ENCODE measurements at places on chromosomes 2 and 18.

DNA sequence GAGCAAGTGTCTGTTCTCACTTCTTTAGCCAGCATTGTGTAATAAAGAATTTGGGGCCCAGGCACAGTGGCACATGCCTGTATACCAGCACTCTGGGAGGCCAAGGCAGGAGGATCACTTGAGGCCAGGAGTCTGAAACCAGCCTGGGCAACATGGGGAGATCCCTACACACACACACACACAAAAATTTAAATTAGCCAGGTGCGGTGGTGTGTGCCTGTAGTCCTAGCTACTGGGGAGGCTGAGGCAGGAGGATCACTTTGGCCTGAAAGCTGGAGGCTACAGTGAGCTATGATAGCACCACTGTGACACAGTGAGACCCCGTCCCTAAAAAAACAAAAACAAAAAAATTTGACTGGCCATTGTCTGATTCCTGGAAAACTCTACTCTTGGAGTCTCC lies 8.3 kb downstream of the REV1 start:
- DNase-seq, result no peak

DNA sequence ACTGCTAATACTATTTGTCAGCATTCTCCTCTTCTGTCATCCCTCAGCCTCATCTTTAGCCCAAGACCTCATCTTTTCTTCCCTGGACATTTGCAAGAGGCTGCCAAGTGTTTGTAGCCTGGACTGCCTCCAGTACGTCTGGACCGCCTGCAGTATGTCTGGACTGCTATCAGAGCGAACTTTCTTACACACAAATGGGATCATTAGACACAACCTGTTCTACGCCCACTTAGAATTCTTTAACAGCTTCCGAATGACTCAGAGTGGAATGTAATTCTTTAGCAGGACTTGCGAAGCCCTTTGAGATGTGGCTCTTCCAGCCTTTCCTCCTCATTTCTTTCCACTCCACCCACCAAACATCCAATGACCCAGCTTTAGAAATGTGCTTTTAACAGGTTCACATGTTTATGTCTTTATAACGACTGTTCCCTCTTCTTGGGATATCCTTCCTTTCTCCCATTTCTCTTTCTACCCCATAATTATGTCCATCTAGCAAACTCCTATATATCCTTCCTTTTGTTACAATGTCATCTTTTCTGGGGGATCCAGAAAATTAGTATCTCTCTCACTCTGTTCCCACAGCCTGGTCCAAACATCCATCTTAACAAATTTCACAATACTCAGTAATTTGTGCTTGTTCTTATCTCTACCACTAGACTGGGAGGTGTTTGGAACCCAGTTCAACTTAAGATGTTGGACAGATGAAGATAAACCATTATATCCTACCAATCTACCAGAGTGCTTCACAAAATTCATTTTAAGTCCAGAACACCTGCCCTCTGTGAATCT lies 171.3 kb upstream of the PGAP1 start:
- no peak for DNase-seq

GRCh38 chr2:59047373-59047995 lies 806.4 kb upstream of the FANCL start:
- DNase-seq, result no peak

- no peak for DNase-seq
These were observed 10.0 kb upstream of the ZNF396 start for GRCh38 chr18:35387152-35387571.

DNA sequence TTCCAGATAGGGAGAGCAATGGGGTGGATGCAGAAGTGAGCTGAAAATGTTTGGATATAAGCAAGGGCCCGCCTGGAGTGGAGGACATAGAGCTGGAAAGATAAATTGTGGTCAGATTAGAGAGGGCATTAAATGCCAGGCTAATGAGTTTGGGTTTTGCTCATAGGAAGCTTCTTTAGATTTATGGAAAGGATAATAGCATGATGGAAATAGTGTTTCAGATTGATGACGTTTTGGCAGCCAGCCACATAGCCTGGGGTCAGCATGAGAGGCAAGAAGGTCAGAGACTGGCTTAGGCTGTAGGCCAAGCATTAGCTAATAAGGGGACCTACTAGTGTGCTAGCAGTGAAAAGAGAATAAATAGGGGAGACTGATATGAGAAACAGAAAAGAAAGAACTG lies 321.6 kb downstream of the STK39 start:
- no peak for DNase-seq

- no peak for DNase-seq
These were observed 103.5 kb downstream of the SPTBN1 start for GRCh38 chr2:54559593-54560145.

DNA sequence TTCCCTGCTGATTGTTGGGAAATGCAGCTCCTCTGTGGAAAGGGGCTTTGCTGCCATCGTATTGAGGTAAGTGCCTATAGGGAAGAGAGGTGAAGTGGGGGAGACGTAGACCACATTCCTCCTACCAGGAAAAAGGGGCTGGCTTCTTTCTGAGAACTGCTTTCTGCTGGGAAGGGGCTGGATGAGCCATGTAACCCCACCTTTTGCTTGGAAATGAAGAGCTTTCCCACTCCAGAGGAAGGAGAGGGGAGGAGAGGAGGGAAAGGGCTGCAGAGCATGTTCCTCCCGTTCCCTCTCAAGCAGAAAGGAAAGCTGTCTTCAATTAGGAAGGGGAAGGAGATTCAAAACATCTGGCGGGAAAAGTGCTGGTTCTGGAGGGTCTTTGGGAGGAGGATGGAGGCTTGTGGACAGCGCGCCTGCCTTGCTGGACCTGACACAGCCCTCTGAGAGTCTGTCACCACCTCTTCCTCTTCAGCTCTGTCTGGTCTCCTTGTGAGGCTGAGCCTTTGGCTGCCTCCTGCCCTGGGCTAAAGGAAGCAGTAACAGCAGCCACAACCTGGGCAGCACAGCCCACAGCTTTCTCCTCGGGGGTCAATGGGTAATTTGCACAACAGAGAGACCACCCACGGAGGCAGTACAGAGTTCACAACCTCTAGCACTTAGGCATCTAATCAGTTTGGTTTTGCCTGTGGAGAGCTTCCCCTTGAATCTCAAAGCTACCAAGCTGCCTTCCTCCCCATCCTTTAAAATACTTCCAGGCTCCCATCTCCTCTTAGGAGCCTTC lies 410.0 kb upstream of the TNP1 start:
- no peak for DNase-seq

DNA sequence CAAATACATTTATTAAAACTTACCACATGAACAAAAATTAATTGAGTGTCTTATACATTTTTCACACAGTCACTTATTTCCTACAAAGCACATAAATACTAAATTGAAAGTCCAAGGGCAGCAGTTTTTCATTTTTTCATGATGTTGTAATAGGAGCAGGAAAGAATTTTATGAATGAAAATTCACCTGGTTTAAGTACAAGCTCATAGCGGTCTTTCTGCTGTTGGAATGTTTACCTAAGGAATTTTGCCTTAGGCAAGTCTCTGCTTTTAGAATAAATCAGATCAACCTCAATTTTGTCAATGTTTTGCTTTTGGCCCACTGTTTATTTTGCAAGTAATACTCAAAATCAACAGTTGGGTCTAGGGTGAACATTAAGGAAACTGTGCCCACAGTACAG lies 40.0 kb downstream of the ETAA1 start:
- no peak for DNase-seq

- no peak for DNase-seq
These were observed at the start of gene C18orf63 for GRCh38 chr18:74315464-74316256. C18orf63 (plus strand) TSS chr18:74315839; CDS start chr18:74317866, 2,027 bp downstream.

DNA sequence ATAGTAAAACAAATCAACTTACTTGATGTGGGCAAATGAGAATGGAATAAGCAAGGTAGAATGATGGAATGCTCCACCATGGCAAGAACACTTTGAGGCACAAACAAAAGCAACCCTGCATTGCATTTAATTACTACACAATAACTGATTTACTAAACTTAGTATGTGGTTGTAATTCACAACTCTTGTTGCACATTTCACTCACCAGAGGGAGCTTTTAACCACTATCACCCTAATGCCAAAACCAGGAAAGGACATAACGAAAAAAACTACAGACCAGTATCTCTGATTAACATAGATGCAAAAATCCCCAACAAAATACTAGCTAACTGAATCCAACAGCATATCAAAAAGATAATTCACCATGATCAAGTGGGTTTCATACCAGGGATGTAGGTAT lies 659.8 kb downstream of the CPS1 start:
- DNase-seq, result no peak

DNA sequence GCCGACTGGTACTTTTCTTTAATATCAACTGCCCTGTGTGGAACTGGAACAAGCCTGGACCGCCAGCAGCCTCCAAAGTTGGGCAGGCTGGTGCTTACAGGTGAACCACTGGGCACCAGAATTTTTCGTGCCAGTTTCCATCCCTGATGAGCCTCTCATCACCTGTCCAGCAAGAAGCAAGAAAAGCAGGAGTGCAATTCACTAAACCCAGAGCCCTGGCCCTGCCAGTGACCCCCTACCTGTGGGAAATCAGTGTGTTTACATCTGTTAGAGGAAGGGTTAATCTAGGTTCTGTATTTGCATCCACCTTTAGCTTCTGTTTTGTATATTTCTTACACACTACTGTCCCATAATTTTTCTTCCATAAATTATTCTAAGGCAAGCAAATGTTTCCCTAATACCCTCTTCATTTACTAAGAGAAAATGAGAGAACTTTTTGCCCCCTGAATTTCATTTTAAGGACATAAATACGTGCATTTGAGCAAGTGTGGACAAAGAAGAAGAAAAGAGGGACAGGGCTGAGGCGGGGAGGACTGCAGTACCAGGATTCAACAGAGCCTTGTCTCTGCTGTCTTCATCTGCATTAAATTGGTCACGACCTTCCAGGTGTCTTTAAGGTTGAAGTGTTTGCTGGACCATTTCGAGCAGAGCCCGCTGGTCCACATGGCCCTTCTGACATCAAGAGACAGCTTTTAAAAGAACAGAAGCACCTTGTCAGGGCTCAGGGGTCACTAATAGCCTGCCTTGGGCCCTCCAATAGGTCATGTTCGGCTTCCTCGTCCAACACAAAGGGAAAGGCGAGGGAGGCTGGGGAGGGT lies 763.1 kb downstream of the BCL11A start:
- DNase-seq, result no peak

DNA sequence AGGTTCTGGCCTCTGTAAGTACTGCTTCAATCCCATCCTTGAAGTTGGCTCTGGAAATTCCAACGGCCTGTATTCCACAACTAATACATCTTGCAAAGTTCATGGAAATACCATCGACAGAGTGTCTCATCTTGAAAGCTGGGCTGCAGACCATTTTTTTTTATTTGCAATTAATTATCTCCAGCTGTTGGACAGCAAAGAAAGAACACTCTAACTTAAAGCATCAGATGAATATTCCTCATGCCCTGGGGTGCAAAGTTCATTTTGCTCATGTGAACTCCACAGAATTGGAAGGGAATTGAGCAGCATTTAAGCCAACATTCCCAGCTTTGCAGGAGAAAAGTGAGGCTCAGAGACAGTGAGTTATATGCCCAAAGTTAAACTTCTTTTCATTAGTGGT lies 96.5 kb upstream of the PIEZO2 start:
- no peak for DNase-seq

GRCh38 chr2:82428251-82428650 lies 2030.8 kb downstream of the SUCLG1 start:
- no peak for DNase-seq

- DNase-seq, result no peak
These were observed 79.2 kb downstream of the LAMA1 start for GRCh38 chr18:7038330-7038851.

- no peak for DNase-seq
These were observed 86.0 kb downstream of the DTNB start for GRCh38 chr2:25587361-25587760.

GRCh38 chr2:109387778-109388469 lies 225.8 kb downstream of the SEPTIN10 start:
- DNase-seq, result no peak

- no peak for DNase-seq
These were observed 45.4 kb downstream of the M1AP start for GRCh38 chr2:74602586-74603281.

- no peak for DNase-seq
These were observed 185.9 kb downstream of the ZNF521 start for GRCh38 chr18:25166113-25166512.

- peak; percentile 70 for DNase-seq
These were observed 240.2 kb downstream of the SH3BP4 start for GRCh38 chr2:235191978-235192377.

GRCh38 chr2:218733171-218734021 lies 22.8 kb downstream of the TTLL4 start:
- DNase-seq, result no peak

DNA sequence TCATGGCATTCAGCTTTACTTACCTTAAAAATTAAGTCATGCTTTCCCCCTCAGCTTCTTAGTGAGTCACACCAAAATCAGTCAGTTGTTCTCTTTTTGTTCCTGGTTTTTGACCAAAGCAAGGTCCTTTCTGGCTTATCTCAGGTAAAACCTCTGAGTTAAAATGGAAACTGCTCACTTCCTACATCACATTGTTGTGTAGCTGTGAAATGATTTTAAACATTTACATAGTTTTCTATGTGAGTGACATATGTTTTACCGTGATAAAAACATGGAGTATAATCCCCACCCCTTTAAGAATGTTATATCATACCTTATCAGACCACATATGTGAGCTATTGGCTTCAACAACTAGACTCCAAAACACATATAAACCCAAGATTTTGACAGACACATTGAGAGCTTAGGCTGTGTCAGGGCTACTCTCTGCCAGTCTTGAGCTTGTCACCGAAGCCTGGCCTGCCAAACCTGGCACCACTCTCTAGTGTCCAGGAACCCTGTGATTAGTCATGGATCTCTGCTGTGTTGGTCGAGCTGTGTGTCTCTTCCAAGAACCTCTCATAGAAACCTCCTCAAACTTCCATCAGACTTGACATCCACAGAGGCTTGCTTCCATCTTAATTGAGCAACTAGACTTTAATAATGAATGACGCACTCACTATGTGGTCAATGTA lies 294.5 kb upstream of the FBXO11 start:
- DNase-seq, result no peak

- DNase-seq, result no peak
These were observed 84.8 kb upstream of the HNRNPA3 start for GRCh38 chr2:177127821-177128220.

GRCh38 chr2:143261986-143262385 lies 132.8 kb downstream of the ARHGAP15 start:
- no peak for DNase-seq

DNA sequence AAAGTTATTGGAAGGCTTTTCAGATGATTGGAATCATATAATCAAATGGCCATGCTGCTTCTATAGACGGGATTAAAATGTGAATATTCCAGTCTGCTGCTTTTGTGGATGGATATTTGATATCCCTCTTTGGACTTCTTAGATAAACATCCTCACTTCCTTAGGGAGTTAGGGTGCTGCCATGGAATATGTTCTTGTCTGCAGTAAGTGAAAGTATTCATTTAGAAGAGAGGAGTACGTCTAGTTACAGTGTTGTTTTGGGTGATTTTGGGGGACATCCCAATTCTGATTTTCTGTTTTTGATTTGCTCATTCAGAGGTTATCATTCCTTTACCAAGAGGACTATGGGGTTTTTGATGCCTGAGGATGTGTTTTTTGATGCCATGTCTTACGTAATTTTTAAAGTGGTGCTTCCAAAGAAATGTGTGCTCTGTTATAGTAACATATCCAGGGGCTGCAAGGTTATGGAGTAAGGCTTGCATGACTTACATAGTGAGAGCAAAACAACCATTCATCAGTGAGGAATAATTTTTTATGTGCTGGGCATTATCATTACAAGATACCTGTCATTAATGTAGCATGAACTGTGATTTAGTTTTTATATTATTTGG lies 33.6 kb downstream of the ASXL3 start:
- no peak for DNase-seq

GRCh38 chr18:13303756-13304364 lies 85.3 kb downstream of the LDLRAD4 start:
- DNase-seq, result no peak

- DNase-seq, result no peak
These were observed 3.9 kb downstream of the CHST10 start for GRCh38 chr2:100413571-100413970.

- DNase-seq, result no peak
These were observed 240.0 kb downstream of the LOXHD1 start for GRCh38 chr18:46416706-46417638.

Data from vagina (tissue), 2 donors.